ENCODE measurements at places on chromosomes 7 and 10.

GRCh38 chr10:70649526-70649925 lies 22.8 kb upstream of the ADAMTS14 start:
- peak; percentile 29 for DNase-seq

- no peak for DNase-seq
These were observed 27.8 kb downstream of the GSDME start for GRCh38 chr7:24729365-24730017.

GRCh38 chr7:76338298-76339084 lies 20.3 kb downstream of the YWHAG start:
- no peak for DNase-seq

DNA sequence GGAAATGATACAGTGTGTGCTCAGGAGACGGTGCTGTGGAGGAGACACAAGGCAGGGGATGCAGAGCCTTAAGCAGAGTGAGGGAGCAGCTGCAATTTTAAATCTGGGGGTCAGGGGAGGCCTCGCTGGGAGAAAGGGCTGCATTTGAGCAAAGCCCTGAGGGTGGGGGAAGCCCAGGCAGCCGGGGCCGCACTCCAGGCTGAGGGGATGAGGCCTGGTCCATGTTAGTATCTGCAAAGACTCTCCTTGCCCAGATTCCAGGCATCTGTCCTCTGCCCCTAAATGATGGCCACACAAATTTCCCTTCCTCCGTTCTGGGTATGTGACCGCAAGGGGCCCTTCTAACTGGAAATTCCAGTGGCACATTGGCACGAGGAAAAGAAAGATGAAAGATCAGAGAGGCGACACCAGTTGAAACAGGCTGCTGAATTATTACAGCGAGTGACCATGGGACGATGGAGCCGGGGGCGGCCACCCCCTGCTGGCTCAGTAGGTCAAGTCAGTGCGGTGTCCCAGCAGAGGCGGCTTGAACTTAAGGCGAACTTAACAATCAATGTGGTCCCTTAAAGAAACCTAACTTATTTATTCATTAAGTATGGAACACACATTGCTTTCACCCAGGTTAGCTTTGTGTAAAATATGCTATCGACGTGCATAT lies 62.3 kb upstream of the KAT6B start:
- DNase-seq: no peak

Measured in activated CD4-positive, alpha-beta T cell treated with anti-CD3 and anti-CD28 coated beads for 36 hours (primary cell).